Osteocyte (in vitro differentiated cells): ENCODE measurements at places on chromosomes 12 and 14.

GRCh38 chr12:106964526-106964925 lies 8.8 kb downstream of the TMEM263 start:
- DNase-seq: no peak

GRCh38 chr14:89684139-89684538 lies 267.1 kb upstream of the FOXN3 start:
- no peak for DNase-seq

DNA sequence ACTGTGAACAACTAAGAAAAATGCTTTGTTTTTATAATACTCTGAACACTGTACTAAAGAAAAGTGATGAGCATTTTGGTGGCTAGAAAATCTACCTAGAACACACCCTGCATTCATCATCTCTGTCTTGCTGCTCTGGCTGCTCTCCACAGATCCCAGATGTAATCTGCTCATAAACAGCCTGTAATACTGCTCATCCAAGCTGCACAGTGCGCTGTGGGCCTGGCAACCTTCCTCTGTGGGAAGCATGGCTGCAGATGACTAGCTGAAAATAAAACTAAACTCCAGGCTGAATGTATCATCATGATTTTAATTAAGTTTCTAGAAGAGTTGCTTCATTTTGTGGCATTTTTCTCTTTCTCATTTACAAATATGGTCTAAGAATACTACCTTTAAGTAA lies 200.7 kb downstream of the SLC2A13 start:
- DNase-seq: no peak

GRCh38 chr14:61934385-61934784 lies 172.2 kb downstream of the SNAPC1 start:
- no peak for DNase-seq

GRCh38 chr14:90717916-90718315 lies 98.3 kb downstream of the TTC7B start:
- peak; percentile 63 for DNase-seq

GRCh38 chr12:124370851-124371250 lies 76.0 kb downstream of the RFLNA start:
- DNase-seq: no peak

DNA sequence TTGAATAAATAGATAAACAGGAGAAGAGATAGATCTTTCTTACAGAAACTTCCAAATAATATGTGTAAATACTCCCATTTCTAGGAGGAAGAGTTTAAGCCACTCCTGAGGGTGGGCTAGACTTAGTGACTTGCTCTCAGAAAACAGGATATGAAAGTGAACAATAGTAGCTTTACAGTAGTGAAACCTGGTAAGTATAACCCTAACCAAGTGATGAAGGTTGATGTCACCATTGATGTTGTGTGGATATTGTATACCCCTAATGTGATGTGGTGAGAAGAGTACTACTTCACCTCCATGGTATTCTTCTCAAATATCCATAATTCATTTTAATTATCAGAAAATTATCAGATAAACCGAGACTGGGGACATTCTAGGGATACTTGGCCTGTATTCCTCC lies 20.9 kb downstream of the AKAP6 start:
- no peak for DNase-seq

DNA sequence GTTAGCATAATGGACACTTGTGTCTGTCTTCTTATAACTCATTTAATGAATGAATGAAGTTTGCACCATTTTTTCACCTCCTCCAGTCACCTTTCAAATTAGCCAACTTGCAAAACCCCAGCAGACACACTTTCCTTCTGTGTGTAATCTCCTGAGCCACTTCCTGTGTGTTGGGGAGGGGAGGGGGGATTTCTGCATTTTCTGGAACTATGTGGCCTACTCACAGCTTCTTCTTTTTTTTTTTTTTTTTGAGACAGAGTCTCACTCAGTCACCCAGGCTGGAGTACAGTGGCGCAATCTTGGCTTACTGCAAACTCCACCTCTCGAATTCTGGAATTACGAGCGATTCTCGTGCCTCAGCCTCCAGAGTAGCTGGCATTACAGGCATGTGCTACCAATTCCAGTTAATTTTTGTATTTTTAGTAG lies 4.1 kb upstream of the SERPINA1 start:
- DNase-seq: no peak

DNA sequence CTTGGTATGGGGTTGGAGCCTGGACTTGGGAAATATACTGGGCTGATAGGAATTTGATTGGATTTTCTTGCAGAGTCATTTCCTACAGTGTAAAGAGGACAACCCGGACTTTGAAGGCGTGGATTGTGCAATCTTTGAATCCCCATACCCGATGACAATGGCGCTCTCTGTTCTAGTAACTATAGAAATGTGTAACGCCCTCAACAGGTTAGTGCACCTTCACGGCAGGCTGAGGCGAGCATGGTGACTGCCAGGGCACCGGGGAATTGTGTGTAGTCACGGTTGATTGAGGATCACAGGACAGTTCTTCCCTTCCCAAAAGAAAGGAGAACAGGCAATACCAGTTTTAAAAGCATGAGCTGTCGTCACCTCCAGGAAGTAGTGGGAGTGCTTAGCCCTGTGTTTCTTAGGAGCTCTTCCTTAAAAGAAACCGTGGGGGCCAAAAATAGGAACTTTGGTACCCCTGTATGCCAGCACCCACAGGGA lies 58.3 kb downstream of the ANAPC7 start:
- DNase-seq: no peak

DNA sequence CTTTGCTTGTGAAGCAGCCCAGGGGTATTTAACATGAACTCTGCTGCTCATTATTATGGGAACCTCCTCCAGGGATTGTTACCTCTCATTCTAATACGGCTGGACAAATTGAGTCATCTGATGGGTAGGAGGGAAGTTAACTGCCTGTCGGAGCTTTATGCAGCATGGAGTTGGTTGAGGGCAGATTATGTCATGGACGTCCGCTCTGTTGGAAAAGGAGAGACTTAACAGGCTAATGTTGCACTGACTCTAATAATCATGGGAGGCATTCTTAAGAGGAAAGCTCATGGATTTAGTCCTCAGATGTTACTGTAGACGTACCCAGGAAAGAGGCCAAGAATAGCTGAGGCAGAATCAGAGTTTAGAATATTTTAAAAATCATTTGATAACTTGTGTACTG lies 9.9 kb downstream of the POP5 start:
- DNase-seq: no peak

DNA sequence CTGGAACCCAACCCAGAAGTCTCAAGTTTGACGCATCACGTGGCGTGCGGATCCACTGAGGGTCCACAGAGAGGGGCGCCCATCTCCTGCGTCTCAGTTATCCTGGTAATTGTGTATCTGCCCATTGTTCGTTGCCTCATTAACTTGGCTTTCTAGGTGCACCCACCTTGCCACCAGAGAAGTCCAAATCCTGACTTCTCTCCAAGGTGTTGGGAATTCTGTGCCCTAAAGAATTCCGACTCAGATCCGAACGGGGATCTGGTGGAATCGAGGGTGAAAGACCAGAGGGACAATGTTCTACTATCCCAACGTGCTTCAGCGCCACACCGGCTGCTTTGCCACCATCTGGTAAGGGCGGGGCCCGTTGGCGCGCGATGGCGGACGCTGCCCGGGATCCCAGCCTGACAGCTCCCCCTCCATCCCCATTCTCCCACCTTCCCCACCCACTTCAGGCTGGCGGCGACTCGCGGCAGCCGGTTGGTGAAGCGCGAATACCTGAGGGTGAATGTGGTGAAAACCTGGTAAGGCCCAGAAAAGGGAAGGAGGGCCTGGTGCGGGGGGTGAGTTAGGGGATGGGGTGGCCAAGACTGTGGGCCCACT lies 481 bp downstream of the REC8 start:
- no peak for DNase-seq

- DNase-seq: no peak
Observed at GRCh38 chr14:75439989-75440388, 12.2 kb downstream of the JDP2 start.

DNA sequence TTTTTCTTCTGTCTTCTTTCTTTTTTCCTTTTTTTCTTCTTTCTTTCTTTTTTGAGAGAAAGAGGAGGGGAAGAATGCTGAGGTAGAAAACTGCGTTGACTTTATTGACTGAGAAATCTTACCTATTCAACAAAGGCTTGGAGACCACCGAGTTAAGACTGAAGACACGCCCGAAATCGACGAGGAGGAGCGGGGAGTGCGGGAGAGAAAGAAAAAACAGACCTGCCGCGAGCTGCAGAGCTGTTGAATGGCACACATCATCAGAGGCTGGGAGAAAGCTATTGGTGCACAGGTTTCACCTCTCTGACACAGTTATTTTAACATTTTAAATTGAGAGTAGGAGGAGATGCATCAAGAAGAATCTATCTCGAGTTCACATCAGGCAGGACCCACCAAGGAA lies 5.1 kb downstream of the ASCL1 start:
- no peak for DNase-seq

- no peak for DNase-seq
Observed at GRCh38 chr14:103442288-103442687, 57.1 kb downstream of the MARK3 start.

DNA sequence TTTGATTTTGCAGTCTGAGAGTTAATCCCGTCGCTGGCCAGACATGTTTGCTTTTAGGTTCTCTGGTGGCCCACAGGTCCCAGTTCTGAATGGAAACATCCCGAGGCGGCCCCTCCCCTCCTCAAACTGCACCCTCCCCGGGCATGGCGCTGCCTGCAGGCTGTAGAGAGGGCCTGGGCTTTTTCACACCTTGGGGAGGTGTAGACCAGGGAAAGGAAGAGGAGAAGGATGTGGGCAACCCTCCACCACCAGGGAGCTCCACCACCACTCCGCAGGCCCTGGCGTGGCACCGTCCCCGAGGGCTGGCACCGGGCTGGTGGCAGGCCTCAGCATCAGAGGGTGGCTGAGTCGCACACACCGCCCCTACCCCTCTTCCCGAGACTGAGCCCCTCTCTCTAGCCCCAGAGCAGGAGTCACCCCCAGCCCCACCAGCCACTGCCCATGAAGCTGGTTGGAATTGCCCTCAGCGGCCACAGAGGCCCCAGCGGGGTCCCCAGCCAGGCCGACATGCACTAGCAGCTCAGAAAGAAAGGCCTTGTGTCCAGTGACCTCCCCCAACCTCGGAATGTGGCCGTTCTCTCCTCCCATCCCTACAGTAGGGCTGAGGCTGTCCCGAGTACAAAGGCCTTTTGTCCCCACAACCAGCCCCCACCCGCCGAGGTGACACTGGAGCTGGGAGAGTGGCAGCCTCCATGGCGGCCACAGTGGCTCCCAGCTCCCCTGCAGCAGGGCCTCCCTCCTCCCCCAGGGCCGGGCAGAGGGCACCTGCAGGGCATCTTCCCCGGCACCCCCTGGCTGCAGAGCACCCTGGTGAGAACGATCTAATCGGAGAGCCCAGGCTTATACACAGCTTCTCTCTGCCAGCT lies 23.5 kb upstream of the INF2 start:
- DNase-seq: peak; percentile 83

DNA sequence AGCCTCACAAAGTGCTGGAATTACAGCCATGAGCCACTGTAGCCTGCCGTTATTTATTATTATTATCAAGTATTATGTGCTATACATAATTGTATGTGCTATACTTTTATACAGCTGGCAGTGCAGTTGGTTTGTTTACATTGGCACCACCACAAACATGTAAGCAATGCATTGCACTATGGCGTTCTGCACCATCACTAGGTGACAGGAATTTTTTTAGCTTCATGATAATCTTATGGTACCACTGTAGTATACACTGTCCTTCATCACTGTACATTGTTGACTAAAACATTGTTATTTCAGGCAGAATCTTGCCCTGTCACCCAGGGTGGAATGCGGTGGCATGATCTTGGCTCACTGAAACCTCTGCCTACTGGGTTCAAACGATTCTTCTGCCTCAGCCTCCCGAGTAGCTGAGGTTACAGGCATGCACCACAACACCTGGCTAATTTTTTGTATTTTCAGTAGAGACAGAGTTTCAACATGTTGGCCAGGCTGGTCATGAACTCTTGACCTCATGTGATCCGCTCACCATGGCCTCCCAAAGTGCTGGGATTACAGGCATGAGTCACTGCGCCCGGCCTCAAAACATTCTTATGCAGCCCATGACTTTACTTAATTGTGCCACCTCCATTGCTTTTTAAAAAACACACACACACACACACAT lies 17.1 kb downstream of the MRPL42 start:
- no peak for DNase-seq

- DNase-seq: no peak
Observed at GRCh38 chr12:69821456-69822159, 3.4 kb upstream of the MYRFL start.

- DNase-seq: no peak
Observed at GRCh38 chr12:116577154-116577561, 18.0 kb downstream of the MAP1LC3B2 start.
